Chondrocyte (in vitro differentiated cells): ENCODE measurements at places on chromosomes 4 and X. TPM values are rescaled to one million over a fixed set of nuclear protein-coding genes. Genes with fewer than 3 reads are reported as not detected.

DNA sequence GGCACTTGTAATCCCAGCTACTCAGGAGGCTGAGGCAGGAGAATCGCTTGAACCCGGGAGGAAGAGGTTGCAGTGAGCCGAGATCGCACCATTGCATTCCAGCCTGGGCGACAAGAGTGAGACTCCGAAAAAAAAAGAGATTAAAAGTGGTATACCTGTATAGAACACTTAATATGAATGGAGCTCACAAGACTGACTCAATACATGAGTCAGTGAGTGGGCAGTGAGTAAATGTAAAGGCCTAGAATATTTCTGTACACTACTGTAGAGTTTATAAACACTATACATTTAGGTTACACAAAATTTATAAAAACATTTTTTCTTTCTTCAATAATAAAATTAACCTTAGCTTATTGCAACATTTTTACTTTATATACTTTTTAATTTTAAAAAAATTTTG is 93.8 kb downstream of the CENPC start:
- no peak for DNase-seq

- no peak for DNase-seq
These were observed 63.0 kb upstream of the ZXDB start for GRCh38 chrX:57528670-57529255.

PABPC1L2B gene
- not detected in 3 replicates for total RNA-seq

CT45A2 gene
- total RNA-seq: not detected in 3 replicates

DNA sequence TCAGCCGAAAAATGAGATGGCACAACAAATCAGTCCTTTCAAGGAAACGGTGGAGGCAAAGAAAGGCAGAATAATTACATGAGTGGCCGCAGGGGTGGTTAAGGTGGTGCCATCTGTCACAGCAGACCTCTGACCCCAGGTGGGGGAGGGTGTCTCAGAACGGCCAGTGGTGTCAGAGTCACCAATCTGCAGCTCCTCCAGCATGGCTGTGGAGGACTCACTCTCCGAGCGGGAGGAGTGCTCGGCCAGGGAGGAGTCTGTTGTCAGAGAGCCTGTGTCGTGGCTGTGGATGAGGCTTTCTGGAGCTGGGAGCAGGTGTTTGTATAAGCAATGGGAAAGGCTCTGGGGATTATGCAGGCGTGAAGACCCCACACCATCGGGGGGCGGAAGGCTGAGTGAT is 130.3 kb upstream of the PDLIM3 start:
- no peak for DNase-seq

CT83 gene
- not detected in 3 replicates for total RNA-seq

GRCh38 chr4:146472404-146472803 is 49.3 kb downstream of the SLC10A7 start:
- DNase-seq: no peak

SGMS2 gene
- total RNA-seq: 49.7 to 71.5 TPM (median 65.5 TPM) in 3 replicates

- no peak for DNase-seq
These were observed 348.5 kb upstream of the INTU start for GRCh38 chr4:127284236-127284635.

MAGEA11 gene
- not detected in 3 replicates for total RNA-seq

BST1 gene
- 0.45 TPM in 1 of 3 replicates, not detected in the others for total RNA-seq

XK gene
- total RNA-seq: 0.07 TPM in 1 of 3 replicates, not detected in the others

DNA sequence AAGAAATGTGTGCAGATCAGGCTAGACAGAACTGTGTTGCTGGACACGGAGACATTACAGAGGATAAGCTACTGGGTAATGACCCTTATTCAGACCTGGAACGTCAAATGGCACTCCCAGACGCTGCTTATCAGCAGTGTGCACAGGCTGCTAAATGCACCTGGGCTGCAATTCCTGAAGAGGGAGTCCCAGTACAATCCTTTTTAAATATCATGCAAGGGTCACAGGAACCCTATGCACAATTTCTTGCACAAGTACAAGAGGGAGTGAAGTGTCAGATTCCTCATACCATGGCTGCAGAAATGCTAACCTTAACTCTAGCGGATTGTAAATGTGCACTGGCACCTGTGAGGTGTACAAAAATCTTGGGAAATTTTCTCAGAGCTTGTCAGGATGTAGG is 16.9 kb downstream of the SPIN2B start:
- DNase-seq: no peak

DNA sequence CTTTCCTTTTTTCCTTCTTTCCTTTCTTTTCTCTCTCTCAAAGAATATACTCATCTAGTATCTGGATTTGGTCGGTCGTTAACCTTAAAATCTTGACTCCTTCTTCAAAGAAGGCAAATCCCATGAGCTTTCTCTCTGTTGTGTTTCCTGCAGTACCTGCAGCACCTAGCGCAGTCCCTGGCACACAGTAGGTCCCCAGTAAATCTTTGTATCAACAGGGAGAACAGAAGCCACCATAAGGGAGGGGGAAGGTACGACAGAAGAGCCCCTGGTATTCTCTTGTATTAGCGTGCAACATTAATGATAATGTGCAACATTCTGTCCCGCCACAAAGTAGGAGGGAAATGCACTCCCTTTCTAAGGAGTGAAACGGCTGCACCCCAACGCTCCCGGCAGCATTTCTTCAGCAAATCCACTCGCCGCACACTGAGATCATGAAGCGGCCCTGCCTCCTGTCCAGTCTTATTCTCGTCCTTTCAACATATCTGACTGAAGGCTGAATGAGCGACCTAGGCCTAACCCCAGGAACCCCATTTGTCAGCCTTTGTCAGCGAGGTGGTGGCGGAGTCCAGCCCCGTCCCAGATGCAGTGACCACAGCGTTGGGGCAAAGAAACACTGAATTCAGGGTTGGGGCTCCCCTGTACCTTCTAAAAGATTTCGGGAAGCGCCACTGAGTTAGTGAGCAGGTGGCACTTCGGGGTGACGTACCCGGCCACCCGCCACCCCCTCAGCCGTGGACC is 133.7 kb downstream of the AMELX start:
- DNase-seq: no peak

GRCh38 chrX:79371640-79372039 is 4.5 kb upstream of the ITM2A start:
- DNase-seq: no peak

EVC gene
- 37.6 to 40.0 TPM (median 39.8 TPM) in 3 replicates for total RNA-seq

GRCh38 chr4:94634271-94634670 is 123.5 kb upstream of the BMPR1B start:
- no peak for DNase-seq

LNX1 gene
- total RNA-seq: 1.1 to 2.3 TPM (median 1.8 TPM) in 3 replicates

DNA sequence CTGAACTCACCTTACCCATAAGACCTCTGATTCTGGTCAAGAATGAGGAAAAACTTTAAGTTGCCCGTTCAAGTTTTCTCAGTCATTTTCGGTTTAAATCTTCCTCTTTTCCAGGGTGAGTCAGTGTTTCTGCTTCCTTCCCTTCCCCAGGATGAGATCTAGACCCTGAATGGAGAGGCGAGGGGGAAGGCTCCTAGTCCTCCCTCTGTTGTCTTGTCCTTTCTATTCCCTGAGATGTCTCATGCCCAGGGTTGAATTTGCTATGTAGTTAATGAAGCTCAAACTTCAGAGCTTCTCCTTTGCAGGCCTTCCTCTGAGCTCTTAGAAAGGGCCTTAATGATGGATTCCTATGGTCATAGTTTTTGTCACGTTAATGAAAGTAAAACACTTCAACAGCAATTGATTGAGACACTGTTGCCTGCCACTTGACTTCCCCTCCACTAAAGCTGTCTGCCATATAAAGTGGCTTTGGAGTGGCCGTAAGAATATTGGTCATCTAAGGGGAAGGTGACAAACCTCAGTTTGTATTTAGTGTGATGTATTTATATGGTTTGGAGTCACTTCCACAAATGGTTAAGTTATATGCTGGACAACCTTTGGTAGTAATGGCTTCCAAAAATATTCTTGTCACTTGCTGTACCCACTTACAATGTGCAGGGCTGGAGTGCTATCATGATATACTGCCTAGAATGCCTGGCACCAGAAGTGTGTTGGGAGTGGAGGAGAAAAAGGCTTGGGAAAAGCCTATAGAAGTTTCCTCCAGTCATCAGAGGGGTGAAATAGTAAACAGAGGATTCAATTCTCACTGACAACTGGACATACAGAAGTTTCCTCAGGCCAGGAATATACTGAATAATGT is 24.3 kb upstream of the GPRIN3 start:
- no peak for DNase-seq

DNA sequence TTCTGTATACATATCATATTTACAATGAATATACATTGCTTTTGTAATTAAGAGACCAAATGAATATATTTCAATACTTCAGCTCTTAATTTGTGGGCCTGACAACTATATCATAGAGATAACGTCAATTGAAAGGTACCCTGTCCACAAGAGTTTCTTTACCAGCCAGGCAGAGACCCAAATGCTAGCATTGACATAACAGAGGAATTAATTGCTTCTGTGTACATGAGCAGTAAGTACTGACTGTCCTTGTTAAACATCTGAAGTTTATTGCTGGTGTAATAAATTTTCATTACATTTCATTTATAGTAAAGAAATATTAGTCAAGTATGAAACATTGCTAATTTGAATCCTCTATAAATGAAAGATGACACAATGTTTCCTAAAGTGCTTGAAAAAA is 910.8 kb downstream of the CCSER1 start:
- no peak for DNase-seq

GRCh38 chr4:33262824-33263223 is 2542.7 kb downstream of the PCDH7 start:
- DNase-seq: no peak

- peak; percentile 70 for DNase-seq
These were observed 3.6 kb downstream of the IRS4 start for GRCh38 chrX:108732630-108733321.
